ENCODE measurements at places on chromosomes 16 and 17.

DNA sequence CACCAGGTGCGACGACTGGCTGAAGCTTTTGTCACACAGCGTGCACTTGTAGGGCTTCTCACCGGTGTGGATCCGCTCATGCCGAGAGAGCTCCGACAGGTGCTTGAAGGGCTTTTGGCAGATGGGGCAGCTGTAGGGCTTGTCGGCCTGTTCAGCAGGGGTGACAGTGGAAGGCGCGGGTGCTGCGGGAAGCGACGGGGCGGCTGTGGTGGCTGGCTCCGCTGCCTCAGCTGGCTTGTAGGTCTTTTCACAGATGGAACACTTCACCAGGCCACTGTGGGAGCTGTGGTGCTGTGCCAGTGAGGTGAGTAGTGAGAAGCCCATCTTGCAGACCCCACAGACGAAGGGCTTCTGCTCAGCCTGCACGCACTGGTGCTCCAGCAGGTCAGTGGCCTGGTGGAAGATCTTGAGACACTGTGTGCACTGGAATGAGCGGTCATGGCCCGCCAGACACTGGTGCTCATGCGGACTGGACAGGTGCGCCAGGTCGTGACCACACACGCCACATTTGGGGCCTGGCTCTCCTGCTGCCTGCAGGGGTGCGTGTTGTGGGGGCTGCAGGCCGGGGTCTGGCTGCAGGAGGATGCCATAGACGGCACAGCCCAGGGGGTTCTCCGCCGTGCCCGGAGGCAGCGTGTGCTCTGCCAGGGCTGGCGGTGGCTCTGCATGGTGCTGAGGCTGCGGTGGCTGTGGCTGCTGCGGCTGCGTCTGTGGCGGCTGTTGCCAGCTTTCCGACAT, 2.8 kb downstream of the ZNF319 start:
- DNase-seq: no peak

GRCh38 chr17:58447039-58447975, 30.0 kb upstream of the RNF43 start:
- DNase-seq: no peak

DNA sequence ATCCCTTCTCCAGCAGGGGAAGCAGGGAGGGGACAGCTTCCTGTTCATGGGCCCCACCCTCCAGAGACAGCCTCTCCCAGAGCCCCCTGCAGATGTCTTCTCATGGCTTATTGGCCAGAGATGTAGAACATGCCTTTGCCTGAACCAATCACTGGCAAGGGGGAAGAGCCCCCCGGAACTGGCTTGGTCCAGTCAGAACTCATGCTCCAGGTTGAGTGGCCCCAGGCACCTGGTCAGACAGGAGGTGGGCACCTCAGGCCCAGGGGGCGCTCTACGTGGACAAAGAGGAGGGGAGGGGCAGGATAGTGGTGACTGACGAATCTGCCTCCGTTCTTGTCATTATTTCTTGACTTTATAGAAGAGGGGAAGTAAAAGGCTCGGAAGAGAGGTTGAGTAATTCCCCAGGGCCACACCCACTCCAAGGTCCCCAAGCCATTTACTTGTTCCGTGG, 23.6 kb downstream of the RAB11FIP4 start:
- peak; percentile 76 for DNase-seq

GRCh38 chr16:57023541-57024249, 34.3 kb downstream of the NLRC5 start:
- DNase-seq: peak; percentile 70

GRCh38 chr17:44610871-44611270, 45.4 kb upstream of the MEIOC start:
- no peak for DNase-seq

DNA sequence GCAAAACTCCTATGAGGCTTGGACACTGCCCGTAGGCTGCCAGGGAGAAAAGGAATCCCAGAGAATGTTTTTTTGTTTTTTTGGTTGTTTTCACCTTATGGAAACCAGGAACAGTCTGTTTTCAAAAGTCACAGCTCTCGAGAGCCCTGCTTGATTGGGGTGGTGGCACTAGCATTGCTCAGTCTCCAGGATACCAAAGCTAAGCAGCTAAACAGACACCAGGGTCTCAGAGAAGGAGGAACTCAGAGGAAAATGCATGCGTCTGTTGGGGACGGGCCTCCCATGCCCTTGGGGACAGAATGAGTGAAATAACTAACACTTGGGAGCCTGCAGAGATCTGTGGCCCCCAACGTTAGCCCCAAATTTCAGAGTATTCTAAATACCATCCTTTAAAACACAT, 178.8 kb downstream of the SOX9 start:
- no peak for DNase-seq

DNA sequence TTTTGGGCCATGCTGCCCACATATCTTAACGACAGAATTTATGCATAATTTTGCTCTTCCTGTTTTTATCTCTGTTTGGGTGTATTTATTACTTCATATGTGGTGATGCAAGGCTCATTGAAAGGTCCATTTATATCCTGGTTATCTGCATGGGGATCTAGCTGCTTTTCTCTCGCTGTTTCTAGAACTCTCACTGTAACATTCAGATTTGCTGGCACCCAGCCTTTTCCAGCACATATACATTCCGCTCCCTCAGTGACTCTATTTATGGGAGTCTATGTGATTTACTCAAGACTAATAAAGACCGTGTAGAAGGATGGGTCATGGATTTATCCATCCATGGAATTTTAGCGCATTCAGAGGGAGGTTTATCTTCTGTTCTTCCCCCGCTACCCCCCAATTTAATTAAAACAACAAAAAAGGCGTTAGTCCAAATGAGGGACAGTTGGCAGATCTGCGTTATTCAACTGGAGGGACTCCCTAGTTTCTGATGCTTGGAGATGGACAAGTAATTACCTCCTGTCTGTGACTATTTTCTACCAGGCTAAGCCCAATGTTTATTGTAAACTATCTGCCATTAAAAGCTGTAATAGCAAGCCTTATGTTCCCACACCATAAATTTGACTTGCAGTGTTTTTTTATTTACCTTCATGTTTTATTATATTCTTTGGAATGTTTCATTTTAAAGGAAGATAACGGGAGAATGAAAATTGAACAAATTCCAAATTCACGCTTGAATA, 19.8 kb upstream of the MARCHF10 start:
- no peak for DNase-seq

GRCh38 chr17:80032614-80033171, 3.0 kb downstream of the TBC1D16 start:
- no peak for DNase-seq

- DNase-seq: no peak
These were observed 2.0 kb upstream of the ELMO3 start for GRCh38 chr16:67196881-67197280.

All from posterior vena cava (tissue), 2 donors.